ENCODE measurements at places on chromosomes 3 and 15. TPM values are rescaled to one million over a fixed set of nuclear protein-coding genes. Genes with fewer than 3 reads are reported as not detected.

DNA sequence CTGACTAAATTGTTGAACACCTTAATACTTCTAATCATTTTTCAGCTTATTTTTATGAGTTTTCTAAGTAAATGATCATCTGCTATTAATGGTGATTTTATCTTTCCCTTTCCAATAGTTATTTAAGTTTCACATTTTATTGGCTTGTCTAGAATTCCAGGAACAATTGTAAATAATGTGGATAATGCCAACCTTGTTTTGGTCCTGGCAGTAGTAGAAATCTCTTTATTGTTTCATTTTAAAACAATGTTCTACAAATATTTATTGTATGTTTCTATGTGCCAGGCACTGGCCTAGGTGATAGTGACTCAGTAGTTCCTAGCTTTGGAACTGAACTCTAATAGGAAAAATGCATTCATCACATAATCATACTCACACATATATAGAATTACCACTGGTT lies 264.1 kb downstream of the ADAMTSL3 start:
- no peak for DNase-seq

Gene ATOSA
- total RNA-seq = 60.5 TPM

Gene DMXL2
- total RNA-seq = 11.8 TPM

Gene GHRL
- total RNA-seq = 0.53 TPM

DNA sequence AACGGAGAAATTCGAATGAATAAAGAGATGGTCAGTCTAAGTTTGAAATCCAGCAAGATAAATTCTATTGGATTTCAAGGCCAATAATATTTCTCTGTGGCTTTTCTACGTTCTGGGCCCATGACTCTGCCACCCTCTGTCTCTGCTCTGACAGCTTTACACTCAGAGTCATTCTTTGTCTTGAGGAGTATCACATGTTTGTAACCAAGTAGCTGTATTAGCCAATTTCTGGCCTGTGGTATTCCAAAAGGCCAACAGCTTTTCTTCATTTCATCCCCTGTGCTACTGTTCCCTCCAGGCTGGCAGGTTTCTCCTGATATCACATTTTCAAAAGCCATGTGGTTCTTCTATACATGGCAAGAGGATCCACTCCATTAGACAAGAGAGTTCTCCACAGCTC lies 324.1 kb upstream of the CNTN4 start:
- no peaks in the 10 kb centered on the region for H3K4me1 ChIP-seq
- H3K27ac ChIP-seq = no peak overlapping the region
- H3K4me3 ChIP-seq = no peak overlapping the region
- H3K27me3 ChIP-seq = no peaks in the 10 kb centered on the region

- H3K4me3 ChIP-seq = no peak overlapping the region
- H3K4me1 ChIP-seq = no peaks in the 10 kb centered on the region
- no peaks in the 10 kb centered on the region for H3K36me3 ChIP-seq
- no peak for DNase-seq
- no peak overlapping the region for H3K27ac ChIP-seq
Measured at GRCh38 chr3:27252646-27253045, 116.5 kb downstream of the NEK10 start.

Gene GATM
- 3.5 TPM for total RNA-seq

GRCh38 chr15:23506762-23507161 lies 58.7 kb upstream of the MKRN3 start:
- no peaks in the 10 kb centered on the region for H3K36me3 ChIP-seq
- no peaks in the 10 kb centered on the region for H3K4me1 ChIP-seq
- H3K27me3 ChIP-seq = no peaks in the 10 kb centered on the region
